ENCODE measurements at places on chromosomes 1 and 21.

- no peak for DNase-seq
Measured at GRCh38 chr1:101260556-101261350, 23.9 kb downstream of the S1PR1 start.

DNA sequence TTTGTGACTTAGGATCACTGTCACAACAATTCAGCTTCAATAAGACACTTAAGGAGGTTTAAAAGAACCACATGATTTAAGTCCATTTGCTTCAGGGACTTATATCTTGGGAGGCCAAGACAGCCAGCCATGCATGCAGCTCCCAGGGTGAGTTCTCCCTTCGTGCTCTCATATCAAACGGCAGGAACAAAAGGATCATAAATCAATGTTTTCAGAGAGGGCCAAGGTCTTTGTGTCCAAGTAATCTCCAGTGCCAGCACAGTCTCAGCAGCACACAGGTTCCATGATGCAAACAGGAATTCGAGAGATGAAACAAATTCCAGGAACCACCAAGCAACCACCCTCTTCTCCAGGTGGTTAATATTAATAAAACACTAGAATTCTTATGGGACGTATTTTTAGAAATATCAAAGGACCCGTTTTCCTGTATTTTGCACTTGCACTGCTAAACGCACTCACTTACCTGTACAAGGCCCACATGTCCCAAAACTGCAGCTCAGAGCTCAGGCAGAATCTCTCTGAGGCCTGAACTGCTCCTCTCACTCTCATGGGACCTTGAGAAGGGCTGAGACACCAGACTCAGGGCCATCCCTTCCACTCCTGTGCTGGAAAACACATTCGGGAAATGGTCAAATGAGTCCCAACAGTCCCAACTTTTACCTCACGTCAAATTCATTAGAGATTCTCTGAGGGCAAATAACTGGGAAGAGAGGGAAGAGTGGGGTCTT is 100.0 kb upstream of the RAB4A start:
- DNase-seq = no peak

- no peak for DNase-seq
Measured at GRCh38 chr1:204134103-204134502, 17.7 kb downstream of the ETNK2 start.

DNA sequence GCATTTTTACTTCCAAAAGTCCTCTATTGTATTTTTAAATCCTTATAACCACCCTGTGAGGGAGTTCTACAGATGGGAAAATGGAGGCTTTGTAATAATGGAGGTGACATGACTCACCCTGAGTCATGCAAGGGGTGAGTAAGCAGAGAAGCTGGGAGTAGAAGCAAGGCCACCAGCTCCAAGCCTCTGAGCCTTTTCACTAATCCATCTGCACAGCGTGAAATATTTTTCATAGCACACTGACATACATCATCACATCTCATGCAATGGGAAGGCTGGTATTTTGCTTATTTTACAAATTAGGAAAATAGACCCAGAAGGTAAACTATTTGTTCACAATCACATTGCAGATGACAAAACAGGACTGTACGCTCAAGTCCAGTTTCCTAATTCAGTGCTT is 96.9 kb downstream of the KCNH1 start:
- no peak for DNase-seq

DNA sequence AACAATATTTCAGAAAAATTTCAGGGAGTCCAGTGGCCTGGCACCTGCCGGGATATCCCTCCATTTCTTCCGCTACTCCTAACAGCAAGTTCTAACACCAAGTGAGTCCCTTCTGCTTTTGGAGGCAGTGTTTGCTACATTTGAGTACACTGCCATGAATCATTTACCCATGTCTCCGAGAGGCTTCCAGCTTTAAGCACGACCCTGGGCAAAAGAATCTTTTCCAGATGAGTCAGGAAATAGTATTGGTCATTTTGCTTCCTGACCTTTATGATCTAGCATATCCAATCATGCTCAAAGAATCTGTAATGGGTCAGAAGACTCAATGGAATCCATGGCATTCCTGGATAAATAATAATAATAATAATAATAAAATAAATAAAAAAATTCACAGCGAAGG is 60.7 kb upstream of the FMN2 start:
- no peak for DNase-seq

DNA sequence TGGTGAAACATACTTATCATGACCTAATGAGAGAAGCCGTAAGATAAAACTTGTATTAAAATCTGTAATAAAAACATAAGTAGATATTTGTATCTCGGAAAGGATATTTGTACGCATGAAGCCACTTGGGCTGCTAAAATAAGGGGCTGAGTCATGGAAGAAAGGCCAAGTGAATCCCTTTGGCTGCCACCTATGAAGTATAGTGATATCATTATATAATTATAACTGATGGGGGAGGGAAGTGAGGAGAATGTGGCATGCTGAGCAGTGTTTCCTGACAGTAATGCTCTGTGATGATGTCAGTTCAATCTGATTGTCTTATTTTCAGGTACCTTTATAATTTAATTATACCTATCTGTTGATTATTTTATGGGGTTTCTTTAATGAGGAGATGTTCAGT is 13.6 kb downstream of the RWDD3 start:
- no peak for DNase-seq

GRCh38 chr1:207894704-207895103 is 16.2 kb downstream of the CD34 start:
- no peak for DNase-seq
